Fibroblast of gingiva (primary cell): ENCODE measurements at places on chromosomes 2 and 18.

DNA sequence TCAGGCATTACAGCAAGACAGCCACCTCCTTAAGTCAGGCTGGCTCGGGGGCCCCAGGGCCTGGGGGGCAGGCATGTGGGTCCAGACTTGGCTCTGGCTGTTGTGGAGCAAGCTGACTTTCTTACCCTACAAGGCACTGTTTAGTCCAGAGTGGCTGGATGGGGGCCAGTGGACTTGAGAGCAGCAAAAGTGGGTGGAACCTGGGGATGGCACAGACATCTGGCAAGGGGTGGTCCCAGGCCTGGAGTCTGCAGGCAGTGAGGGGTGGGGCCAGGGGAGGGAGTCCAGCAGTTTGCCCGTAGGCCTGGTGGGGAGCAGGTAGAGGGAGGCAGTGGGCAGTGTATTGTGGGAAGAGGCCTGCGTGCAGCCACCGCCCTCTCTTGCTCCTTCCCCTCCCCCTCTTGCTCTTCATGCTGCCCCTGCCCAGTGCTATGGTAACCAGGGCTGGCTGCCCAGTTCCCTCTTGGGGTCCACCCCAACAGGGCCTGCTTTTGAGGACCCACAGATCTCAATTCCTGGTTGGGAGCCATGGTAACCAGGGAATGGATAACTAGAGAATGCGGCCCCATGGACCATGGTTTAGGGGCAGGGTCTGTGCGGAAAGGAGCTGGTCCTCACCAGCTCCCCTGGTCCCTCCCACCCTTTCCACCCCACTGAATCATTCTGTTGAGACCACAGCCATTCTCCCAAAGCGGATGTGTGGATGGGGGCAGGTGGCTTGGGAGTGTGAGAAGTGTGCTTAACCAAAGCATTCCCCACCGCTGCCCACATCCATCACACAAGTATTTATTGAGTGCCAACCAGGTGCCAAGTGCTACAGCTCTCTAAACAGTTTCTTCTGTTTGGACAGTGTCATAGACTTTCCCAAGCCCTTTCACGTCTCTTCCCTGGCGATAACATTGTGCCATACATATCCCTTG, 19.3 kb downstream of the SPEG start:
- peak; percentile 67 for DNase-seq

DNA sequence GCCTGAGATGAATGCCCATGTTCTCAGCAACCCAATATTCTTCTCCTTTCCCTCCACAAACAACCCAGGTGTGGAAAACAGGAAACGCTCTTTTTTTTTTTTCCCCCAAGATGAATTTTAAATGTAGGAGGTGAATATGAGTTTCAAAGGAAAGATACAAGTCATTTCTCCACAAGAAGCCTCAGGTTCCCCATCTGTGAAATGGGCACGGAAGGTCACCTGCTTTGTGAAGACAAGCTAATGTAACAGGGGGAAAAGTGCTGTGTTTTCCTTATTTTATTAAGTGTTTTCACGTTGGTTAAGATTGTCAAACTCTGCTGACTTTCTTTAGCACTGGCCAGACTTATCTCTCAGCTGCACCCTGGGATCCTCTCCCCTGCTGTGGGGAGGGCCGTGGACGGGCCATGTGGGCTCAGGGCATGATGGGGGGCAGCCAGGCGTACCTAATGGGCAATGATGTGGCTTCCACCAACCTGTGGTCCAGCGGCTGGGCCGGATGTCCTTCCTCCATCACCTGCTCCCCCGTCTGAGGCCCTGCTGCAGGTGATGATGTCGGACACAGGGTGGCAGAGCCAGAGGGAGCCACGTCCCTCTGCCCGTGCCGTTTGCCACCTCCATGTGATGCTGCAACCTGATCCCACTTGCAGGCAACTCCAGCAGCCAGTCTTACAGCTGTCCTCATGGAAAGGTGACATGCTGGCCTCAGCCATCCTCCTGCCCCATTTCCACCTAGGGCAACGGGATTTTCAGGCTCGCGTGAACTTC, 130.0 kb upstream of the PXDN start:
- no peak for DNase-seq

- DNase-seq = no peak
Observed at GRCh38 chr2:4139316-4139715, 435.9 kb downstream of the DCDC2C start.

DNA sequence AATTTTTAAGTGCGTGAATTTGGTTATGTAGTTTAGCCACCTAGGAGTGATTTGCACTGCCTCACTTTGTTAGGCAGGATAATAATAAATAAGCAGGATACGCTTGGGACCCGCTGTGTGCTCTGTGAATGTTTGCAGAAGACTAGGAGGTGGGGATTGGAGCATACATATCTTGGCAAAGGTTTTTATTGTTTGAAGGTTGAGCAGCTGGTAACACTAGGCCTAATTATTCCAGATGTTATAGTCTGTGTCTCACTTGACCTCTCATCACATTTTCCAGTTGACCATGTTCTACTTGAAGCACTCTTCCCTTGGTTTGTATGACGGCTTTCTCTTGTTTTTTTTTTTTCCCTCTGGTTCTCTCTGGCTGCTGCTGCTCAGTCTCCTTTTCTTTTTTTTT, 42.7 kb downstream of the FHOD3 start:
- no peak for DNase-seq

DNA sequence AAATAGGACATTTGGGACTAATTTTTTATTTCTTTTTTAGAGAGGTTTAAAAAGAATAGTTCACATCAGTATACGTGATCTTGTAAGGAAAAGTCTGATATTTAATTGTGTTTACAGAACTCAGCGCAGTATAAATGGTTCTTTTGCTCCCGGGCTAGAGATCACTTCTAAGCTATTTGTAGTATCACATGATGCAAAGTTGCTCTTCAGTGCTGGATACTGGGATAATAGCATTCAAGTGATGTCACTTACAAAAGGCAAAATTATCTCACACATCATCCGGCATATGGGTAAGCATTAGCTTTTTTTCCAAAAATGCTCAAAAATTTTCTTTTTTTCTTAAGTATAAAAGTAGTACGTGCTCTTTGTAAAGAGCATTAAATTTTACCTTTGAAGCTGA, 37.4 kb upstream of the CYP20A1 start:
- DNase-seq = no peak

- peak; percentile 99 for DNase-seq
Observed at GRCh38 chr2:215728504-215729065, 284.8 kb downstream of the MREG start.

DNA sequence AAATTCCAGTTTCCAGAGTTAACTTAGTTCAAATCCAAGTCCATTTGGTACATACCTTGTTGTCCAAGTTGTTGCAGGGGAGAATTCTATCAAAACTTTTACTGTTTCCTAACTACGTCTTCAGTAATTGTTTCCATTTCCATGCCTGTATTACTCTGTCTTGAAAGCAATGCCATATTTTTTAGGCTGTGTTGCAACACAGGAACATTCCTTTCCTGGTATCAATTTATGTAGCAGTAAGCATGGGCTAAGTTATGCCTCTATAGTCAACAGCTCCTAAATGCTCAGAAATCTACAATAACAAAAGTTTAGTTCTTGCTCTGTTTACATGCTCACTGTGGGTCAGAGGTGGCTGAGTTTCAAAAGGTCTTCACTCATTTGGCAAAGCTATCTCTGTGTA, 1943.8 kb upstream of the PIK3C3 start:
- DNase-seq = peak; percentile 57

GRCh38 chr2:45046786-45047185, 37.5 kb upstream of the SIX2 start:
- peak; percentile 80 for DNase-seq

DNA sequence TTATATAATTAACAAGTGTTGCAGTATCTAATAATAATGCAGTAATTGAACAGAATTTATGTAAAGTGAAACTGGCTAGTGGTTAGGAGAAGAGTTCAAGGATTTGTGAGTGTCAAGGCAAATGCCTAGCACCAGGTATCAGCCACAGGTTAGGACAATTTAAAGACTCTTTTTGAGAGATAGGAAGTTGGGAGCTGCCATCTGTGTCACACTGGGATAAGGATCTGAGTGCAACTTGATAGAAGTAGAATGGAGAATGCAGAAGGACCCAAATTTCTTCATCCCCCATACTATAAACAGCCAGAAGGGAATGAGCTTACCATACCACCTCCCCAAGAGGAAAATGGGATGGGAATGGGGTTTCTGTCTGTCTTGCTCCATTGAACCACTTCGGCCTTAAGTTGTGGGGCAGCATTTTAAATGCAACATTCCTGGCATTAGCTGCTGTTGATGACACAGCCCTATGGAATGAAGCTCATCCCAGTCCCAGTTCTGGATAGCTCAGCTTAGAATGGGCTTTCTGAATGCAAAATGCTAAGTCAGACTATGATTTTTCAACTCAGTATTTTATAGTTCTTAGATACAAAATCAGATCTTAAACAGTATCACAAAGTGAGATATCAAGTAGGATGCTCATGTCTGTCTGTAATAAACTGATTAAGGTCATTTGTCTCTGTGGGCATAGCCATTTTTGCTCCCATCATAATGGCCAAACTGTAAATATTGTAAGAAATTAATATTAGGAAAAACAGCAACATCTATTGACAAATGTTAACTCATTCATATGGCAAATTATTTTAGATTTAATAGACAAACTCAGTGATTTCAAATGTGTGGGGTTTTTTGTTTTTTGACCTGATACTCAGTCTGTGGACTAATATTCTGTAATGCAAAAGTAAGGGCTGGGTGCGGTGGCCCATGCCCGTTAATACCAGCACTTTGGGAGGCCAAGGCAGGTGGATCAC, 44.0 kb downstream of the GPR155 start:
- peak; percentile 77 for DNase-seq

DNA sequence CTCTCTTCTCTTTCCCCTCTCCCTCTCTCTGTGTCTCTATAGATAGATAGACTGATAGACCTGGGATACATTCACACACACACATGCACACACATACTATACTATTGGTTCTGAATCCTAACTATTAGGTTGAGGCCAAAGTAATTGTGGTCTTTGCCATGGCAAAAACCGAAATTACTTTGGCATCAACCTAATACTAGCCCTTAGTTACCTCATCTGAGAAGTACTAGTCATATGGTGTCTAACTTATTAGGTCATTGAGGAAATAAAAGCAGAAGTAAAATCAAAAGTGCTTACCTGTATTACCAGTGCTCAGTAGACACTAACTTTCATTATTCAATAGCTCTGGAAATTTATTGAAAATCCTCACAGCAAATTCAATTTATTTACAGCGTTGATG, 451.5 kb downstream of the EPHA4 start:
- DNase-seq = no peak

DNA sequence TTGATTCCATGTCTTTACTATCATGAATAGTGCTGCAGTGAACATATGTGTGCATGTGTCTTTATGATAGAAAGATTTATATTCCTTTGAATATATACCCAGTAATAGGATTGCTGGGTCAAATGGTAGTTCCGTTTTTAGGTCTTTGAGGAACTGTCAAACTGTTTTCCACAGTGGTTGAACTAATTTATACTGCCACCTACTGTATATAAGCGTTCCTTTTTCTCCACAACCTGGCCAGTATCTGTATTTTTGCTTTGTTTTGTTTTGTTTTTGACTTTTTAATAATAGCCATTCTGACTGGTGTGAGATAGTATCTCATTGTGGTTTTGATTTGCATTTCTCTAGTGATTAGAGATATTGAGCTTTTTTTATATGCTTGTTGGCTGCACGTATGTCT, 641.6 kb downstream of the SUCLG1 start:
- DNase-seq = no peak

DNA sequence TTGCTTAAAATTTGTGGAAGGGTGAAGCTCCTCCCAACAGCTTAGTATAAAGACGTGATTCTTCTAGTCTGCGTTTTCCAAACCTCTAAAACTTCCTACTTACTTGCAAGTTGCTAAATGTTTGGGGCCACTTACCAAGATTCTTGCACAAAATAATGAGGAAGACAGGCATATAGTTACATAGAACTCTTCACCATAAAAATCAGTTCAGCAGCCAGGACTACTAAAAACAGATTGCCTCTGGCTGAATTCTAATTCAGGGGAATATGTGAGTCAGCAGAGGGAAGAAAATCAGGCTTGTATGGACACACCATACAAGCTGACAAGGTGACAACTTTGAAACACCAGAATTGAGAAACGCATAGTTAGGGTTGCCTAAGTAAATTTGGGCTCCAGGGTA, 2.8 kb upstream of the PEX13 start:
- DNase-seq = peak; percentile 33

GRCh38 chr2:140256080-140256479, 1475.9 kb upstream of the NXPH2 start:
- no peak for DNase-seq

- peak; percentile 75 for DNase-seq
Observed at GRCh38 chr2:231795525-231796327, 9.5 kb downstream of the COPS7B start.

- no peak for DNase-seq
Observed at GRCh38 chr2:84492571-84492970, 23.7 kb upstream of the DNAH6 start.

- DNase-seq = no peak
Observed at GRCh38 chr2:163062524-163062923, 224.0 kb upstream of the KCNH7 start.

DNA sequence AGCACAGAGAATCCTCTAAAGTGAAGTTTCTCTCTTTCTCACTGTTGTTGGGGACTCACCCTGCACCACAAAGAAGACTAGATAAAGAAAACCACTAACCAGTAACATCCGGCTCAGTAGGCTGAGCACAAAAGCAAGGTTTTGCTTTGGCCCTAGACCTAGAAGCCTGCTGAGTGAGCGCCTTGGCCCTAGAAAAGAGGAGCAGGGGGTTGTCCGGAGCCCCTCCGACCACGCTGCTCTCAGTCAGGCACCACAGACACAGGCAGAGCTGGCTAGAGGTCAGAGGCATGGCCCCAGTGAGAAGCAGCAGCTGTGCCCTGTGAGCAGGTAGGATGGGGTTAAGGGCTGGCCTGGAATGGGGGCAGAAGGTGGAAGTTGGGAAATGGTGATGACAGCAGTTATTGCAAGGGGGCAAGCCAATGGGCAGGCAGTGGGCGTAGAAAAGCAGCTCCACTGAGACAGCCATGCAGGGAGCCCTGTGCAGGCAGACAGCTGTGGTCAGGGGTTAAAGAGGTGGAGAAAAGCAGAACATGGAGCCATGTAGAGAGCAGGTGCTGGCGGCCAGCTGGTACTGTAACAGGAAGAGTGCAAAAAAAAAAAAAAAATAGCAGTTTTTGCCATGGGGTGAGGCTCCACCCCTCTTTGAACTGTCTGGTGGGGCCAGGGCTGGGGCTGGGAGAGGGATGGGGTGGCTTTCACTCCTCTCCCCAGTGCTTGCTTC, 36.9 kb upstream of the SLC14A1 start:
- no peak for DNase-seq

- peak; percentile 55 for DNase-seq
Observed at GRCh38 chr2:187372213-187372612, 75.8 kb downstream of the CALCRL start.
